ENCODE measurements at places on chromosomes 6 and 20.

DNA sequence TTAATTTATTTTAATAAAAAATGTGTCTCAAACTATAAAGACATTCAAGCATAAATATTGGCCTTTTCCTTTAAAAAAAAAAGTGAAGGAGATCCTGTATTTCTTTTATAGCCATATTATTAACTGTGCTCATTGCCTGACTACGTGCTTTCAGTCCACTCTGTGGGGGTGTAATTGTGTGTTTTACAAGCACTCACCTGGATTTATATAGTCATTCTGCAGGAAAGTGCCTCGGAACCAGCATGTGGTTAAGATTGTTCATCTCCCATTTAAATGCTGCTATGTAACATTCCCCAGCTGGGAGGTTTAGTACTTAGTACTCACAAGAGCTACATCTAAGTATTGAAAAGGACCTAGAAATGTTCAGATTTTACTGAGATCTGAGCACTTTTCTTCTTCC, 47.9 kb upstream of the SLC22A16 start:
- no peak for DNase-seq

DNA sequence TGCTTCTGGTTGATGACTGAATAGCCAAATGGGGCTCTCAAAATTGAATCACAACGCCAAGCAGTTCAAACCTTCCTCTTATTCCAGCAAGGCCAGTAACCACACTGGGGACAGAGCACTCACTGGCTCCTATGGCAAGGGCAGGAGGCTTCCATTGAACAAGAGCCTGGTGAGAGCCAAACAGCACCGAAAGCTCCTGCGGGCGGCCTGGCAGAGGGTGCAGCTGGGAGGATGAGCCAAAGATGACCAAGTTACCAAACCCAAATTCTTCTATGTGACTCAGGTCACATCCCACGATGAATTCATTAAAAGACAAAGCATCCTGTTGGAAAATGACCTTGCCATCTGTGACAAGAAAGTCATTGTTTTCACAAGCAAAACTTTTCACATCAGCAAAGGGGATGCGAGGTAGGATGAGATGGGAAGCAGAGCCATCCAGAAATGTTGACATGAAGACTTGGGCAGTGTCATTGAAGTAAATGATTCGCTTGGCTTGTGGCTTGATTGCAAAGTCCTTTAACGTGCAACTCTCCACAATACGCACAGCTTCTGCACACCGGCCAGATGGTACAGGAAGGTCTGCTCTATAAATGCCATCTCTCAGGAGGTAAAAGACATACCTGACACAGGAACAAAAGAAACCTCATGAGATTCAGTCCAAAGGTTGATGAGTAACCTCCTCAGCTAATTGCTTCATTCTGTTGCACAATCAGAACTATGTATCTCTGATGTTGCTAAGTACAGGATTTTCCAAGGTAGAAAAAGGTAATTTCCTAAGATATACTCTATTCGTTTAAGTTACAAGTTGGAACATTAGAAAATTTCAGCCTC, 36.3 kb downstream of the ROS1 start:
- no peak for DNase-seq

GRCh38 chr6:136547336-136547735, 2.9 kb downstream of the MAP7 start:
- peak; percentile 65 for DNase-seq

- DNase-seq, result no peak
These were observed 8.3 kb upstream of the PRND start for GRCh38 chr20:4713401-4713800.

DNA sequence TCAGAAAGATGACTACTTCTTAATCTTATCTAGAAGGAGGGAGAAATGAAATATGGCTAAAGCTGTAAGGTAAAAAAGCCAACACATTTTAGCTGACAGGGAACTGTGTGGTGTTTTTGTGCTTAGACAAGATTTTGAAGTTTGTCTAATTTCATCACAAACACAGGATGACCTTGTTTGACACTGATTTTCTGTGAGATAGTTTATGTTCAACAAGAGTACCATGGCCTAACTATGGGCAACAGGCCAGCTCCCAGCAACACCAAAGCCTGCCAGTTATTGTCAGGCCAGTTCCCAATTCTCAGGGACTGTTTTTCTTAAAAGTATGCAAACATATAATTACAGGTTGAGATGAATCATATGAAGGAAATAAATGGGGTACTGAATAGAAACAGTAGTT, 5.5 kb upstream of the ABCF1 start:
- DNase-seq, result no peak

GRCh38 chr6:148888856-148889255, 142.0 kb downstream of the UST start:
- no peak for DNase-seq

- DNase-seq, result no peak
These were observed 126.8 kb downstream of the BCKDHB start for GRCh38 chr6:80233262-80233661.

- DNase-seq, result no peak
These were observed 48.4 kb downstream of the EZR start for GRCh38 chr6:158770533-158771330.

- no peak for DNase-seq
These were observed 36.0 kb downstream of the ARFGEF2 start for GRCh38 chr20:48957533-48957932.

GRCh38 chr6:165404697-165405096, 95.3 kb upstream of the C6orf118 start:
- DNase-seq, result no peak

- DNase-seq, result no peak
These were observed 78.1 kb upstream of the RIN2 start for GRCh38 chr20:19679900-19680495.

DNA sequence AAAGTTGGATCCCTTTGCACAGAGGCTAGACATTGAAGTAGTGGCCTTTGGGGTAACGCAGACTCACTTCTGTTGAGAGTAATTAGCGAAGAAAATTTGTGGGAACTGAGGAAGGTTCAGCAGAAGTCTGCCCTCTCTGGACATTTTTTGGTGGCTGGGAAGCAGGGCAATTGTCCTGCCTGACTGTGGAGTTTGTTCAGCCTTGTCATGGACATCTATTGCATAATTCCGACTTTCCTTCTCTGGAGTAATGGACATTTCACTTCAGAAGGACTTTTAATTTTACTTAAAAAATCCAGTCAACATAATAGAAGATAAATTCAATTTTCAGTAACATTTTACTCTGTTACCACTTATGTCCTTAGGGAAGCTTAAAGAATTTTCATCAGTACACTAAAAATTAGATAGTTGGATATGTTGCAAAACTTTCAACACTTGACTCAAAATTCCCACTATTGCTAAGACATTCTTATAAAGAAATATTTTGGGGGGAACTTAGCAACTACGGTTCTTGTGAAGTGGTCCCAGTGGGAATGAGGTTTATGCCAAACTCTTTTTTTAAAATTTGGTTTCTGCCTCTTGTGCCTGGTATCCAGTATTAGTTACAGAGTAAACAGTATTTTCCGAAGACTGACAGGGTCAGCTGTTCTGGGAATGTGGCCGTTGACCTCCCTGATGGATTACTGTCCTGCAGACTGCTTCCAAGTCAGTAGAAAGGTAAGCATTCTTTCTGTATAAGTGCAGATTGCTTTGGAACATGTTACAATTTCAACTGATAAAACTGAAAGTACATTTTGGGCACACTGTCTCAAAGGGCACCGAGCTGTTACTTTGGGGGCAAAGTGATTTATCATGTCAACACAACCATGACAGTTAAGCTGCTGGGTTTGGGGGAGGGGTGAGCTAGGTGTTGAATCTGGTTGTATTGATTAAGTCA, 100.6 kb upstream of the MLIP start:
- no peak for DNase-seq

DNA sequence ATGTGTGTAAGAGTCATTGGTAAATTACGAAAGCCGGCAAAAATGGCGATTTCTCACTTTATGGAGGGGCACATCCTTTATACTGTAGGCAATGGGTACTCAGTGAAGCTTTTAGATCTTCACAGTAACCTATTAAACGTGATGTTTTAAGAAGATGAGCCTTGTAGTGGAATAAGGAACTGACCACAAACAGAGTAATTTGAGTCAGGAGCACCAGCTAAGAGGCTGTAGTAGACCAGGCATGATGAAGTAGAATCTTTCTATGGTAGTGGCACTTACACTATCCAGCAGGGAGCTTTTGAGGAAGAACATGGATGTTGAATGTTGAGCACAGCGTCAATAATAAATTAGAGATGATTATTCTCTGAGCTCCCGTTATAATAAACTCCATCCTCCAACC, 65.9 kb downstream of the HIVEP2 start:
- DNase-seq, result no peak

- DNase-seq, result no peak
These were observed 52.4 kb upstream of the MRPS10 start for GRCh38 chr6:42269974-42270510.

GRCh38 chr20:1842281-1842680, 52.9 kb upstream of the SIRPA start:
- DNase-seq, result no peak

- no peak for DNase-seq
These were observed 628.0 kb upstream of the NRSN1 start for GRCh38 chr6:23498013-23498412.

DNA sequence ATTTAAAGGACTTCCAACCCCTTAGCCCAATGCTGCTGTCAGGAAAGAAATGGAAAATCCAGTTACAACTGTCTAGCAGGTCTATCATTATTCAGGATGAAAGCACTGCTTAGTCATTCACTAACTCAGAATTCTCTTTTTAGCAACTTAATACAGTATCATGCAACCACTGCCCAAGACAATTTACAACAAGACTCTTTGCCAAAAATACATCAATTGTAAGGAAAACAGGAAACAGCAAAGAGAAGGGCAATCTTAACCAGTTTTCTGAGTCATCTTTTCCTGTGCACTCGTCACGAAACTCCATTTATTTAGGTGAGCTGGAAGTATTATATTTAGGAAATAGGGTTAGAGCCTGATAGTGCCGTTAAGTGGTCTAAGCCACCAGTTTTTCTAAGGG, 1197.7 kb upstream of the CITED2 start:
- DNase-seq, result no peak

DNA sequence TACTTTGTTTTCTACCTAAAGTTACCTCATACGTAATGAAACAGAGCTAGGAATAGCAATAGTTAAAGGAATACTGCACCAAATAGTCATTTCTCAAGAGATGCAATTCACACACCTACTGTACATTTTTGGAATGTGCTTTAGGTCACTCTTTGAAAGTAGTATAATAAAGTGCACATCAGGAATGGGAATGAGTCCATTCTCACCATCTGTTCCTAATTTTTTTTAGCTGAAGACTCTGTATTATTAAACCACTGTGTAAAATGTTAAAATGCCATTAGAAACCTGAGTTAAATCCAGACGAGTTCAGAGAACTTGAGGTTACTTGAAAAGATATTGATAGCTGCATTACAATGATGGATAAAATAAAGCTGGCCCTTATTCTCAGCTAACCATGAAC, 51.9 kb upstream of the EPHA7 start:
- DNase-seq, result peak; percentile 6

- DNase-seq, result no peak
These were observed 153.8 kb downstream of the ERMARD start for GRCh38 chr6:169905041-169905807.

DNA sequence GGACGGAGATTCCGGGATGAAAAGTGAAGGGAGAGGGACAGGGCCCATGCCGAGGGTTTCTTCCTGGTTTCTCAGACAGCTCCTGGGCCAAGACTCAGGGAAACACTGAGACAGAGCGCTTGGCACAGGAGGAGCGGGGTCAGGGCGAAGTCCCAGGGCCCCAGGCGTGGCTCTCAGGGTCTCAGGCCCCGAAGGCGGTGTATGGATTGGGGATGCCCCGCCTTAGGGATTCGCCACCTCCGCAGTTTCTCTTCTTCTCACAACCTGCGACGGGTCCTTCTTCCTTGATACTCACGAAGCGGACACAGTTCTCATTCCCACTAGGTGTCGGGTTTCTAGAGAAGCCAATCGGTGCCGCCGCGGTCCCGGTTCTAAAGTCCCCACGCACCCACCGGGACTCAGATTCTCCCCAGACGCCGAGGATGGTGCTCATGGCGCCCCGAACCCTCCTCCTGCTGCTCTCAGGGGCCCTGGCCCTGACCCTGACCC, 55.0 kb upstream of the HLA-A start:
- no peak for DNase-seq

- DNase-seq, result no peak
These were observed 217.9 kb downstream of the PRL start for GRCh38 chr6:22078802-22079545.

DNA sequence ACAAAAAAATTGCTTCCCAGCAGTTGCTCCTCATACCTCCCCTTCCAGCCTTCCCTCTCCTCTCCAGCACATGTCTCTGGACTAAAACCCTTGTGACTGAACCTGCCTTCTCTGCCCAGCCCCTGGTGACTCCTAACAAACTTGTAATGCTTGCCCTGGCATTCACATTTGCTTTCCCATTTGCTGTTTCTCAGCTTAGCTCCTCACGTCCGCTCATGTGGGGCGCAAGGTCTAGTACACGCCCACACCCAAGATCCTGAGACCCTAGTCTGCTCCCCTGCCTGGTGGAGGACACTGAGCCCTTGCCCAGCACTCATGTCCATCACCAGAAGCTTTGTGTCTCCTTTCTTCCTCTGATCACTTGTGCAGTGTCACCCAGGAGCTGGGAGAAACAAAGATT, 18.3 kb upstream of the RBPJL start:
- no peak for DNase-seq

DNA sequence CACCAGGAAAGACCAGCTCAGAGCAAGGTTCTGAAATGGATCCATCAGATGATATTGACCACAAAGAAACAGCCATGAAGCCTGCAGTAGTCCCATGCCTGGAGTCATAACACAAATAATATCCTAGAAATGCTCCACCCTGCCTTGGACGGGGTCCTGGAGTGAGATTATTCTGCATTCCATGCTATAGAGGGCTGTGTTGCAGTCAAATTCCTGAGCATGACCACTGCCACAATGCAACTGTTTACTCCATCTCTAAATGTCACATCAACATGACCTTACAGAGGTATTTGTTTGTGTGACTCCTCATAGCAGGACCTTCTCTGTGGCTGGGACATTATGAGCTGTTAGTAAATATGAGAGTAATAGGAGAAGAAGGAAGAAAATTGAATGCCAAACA, 257.5 kb upstream of the TCF21 start:
- DNase-seq, result no peak

DNA sequence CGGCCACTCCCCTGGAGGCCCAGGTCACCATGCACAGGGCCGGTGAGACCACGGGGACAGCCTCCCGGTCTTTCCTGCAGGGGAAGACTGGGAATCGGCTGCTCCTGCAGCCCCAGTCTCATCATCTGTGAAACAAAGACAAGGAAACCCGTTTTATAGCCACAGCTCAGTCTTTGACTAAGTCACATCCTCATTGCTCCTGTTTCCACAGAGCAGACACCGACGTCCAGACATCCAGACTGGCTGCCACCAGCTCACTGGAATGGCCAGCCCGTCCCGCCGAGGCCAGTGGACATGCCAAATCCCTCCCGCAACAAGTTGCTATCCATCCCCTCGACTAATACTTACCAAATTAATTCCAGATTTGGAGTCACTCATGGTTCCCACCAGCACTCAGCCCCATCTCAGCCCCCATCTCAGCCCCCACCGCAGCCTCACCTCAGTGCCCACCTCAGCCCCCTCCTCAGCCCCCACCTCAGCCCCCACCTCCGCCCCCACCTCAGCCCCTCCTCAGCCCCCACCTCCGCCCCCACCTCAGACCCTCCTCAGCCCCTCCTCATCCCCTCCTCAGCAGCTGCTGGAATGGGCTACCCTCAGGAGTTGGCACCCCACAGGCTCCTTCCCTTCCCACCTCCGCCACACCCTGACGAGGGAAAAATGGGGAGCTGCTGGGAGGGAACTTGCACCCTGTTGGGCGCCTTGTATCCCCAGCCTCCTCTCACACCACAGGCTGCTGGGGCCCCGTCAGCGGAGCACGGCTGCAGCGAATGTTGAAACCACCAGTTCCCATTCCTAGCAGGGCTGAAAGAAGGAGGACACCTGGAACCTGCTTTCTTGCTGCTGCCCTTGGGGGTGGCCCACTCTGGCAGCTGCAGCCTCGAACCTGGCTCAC, 48.7 kb downstream of the YTHDF1 start:
- no peak for DNase-seq

Measured in NCI-H2171 treated with DMSO at 0.1 percent for 48 hours (cell line).